Smooth muscle cell of the pulmonary artery (primary cell): ENCODE measurements at places on chromosomes 11 and 22. TPM values are rescaled to one million over a fixed set of nuclear protein-coding genes. Genes with fewer than 3 reads are reported as not detected.

KRTAP5-2 gene
- total RNA-seq, result not detected in 2 replicates

PRG3 gene
- total RNA-seq, result not detected in 2 replicates

OR5M10 gene
- not detected in 2 replicates for total RNA-seq

SLC22A9 gene
- total RNA-seq, result not detected in 2 replicates
